Right cardiac atrium (tissue), 5 donors: ENCODE measurements at places on chromosomes 1 and 21. TPM values are rescaled to one million over a fixed set of nuclear protein-coding genes. Genes with fewer than 3 reads are reported as not detected.

HAO2 gene
- not detected for total RNA-seq

- DNase-seq = peak; percentile 75
Observed at GRCh38 chr1:247639381-247639981, 34.1 kb downstream of the OR2G3 start.

- peak; percentile 93 for DNase-seq
Observed at GRCh38 chr1:201511941-201512539, 5.1 kb upstream of the CSRP1 start.

GRCh38 chr1:31651089-31651420 lies 6.4 kb upstream of the PEF1 start:
- no peak for DNase-seq

PBX1 gene
- 81.6 TPM for total RNA-seq

MAN1C1 gene
- 15.7 TPM for total RNA-seq

DNA sequence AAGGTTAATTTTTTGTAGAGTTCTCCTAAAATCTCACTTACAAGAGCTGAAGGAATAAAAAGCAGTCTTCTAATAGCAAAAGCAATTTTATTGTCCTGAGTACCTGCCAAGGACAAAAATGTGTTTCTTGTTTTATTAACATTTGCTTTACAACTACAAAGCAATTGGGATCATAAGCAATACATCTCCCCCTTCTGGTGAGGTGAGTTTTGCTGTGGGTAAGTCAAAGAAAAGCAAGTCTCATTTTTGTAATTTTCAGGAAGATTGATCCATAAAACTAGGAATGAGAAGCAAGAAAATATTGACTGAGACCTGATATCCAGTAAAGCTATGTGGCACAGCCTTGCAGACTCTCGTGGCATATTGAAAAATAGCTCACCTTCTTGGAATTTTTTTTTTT lies 2162.7 kb downstream of the NCAM2 start:
- DNase-seq = no peak

CD2 gene
- total RNA-seq = 2.0 TPM

PIK3CD gene
- total RNA-seq = 4.5 TPM

GRCh38 chr1:37453647-37454046 lies 20.7 kb upstream of the ZC3H12A start:
- no peak for DNase-seq

DNA sequence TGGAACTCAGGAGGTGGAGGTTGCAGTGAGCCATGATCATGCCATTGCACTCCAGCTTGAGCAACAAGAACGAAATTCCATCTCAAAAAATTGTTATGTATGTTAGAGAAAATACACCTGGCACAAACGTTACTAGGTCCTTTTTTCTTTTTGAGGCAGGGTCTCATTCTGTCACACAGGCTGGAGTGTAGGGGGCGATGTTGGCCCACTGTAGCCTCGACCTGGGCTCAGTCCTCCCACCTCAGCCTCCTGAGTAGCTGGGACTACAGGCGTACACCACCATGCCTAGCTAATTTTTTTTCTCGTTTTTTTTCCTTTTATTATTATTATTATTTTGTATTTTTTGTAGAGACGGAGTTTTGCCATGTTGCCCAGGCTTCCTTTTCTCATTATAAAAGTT lies 4.4 kb downstream of the HAX1 start:
- peak; percentile 51 for DNase-seq

GRCh38 chr1:246052603-246053002 lies 454.5 kb downstream of the SMYD3 start:
- no peak for DNase-seq

FMO3 gene
- total RNA-seq = 1.4 TPM

KRTAP21-3 gene
- not detected for total RNA-seq

- DNase-seq = no peak
Observed at GRCh38 chr1:228161362-228161761, 4.2 kb upstream of the IBA57 start.

GRCh38 chr1:226608699-226609505 lies 60.3 kb downstream of the STUM start:
- DNase-seq = peak; percentile 85

- peak; percentile 82 for DNase-seq
Observed at GRCh38 chr1:41662061-41662764, 177.7 kb upstream of the EDN2 start.

DNA sequence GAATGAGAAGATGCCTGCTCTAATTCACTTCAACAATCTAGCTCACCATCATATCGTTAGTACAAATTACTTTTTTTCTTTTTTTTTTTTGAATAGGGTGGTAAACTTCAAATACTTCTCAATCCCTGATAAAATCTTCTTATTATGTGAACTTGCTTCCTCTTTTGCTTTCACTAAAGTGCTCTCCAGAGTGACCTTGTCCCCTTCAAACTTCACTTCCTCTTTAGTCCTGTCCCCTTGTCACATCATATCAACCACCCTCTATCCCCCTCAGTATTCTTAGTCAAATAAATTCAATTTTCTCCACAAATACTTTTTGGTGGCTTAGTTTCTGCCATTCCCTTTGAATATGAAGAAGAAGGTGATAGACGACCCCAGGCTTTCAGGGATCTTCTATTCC lies 124.9 kb upstream of the PLXNA2 start:
- no peak for DNase-seq

ABCA4 gene
- not detected for total RNA-seq

GRCh38 chr1:218249338-218250140 lies 35.6 kb upstream of the RRP15 start:
- no peak for DNase-seq

SIK1 gene
- total RNA-seq = 22.3 TPM

- no peak for DNase-seq
Observed at GRCh38 chr1:8025671-8026144, 401 bp downstream of the ERRFI1 start.

OR2W3 gene
- not detected for total RNA-seq

DNA sequence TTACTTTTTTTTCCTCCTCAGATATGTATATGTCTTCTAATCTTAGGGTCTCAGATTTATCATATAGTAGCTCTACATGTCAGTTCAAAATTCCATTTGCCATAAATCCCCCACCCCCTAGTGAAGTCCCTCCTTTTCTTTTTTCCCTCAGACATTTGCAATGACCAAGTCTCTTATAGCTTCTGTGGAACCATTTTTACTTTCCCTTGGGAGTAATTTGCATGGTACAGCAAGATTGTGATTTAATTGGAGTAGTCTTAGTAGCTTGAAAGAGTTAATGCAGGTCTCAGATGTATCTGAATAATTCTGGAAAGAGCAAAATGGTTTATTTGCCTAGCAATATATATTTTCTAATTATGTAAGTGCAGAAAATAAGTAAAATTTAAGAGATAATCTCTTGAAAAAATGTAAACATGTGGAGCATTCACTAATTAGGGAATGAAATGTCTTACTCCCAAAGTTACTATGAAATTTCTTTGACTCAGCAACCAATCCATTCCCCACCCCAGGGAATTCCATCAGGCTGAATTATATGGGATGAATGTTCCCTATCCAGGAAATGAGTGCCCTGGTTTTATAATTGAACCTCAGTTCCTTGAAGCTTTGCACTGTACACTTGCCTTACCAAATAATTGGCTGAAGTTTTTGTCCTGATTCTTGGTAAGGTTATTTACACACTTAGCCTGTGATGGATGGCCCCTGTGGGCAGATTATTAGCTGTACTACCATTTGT lies 267.0 kb downstream of the DNM3 start:
- no peak for DNase-seq

GRCh38 chr1:168634951-168635532 lies 58.6 kb downstream of the XCL1 start:
- DNase-seq = no peak

SORT1 gene
- total RNA-seq = 170 TPM

DNA sequence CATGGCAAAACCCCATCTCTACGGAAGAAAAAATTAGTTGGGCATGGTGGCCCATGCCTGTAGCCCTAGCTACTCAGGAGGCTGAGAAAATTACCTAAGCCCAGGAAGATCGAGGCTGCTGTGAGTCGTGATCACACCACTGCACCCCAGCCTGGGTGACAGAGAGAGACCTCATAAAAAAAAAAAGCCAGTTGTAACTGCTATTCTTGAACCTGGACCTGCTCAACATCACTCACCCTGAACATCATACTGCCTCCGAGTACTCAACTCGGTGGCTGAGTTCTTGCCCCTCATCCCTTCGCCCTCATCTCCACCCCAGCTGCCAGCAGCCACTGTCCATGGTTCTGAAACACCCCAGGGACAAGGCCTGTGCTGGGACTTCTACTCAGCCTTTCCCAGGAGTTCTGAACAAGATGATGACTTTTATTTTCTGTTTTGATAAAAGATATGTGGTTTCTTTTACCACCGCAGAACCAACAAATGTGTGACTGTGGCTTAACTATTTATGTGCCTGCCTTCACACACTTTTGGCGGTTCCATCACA lies 5.4 kb upstream of the DISP3 start:
- no peak for DNase-seq

GRCh38 chr1:152461544-152461943 lies 47.5 kb upstream of the CRNN start:
- peak; percentile 32 for DNase-seq

LCE2C gene
- not detected for total RNA-seq

MROH7 gene
- 7.5 TPM for total RNA-seq

DNA sequence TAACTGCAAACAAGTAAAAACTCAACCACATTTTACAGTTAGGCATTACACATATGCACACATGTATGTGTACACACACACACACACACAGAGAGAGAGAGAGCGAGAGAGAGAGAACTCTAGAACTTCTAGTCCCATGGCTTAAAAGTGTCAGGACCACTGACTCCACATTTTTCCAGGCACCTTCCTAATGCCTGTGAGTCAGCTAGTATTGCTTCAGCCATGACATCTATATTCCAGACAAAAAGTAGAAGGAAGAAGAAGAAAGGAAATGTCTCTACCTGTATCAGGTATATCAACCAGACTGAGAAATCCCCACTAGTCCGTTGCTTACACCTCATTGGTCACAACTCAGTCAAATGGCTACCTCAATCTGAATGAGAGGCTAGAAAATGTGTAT lies 31.9 kb upstream of the TACSTD2 start:
- no peak for DNase-seq

DNA sequence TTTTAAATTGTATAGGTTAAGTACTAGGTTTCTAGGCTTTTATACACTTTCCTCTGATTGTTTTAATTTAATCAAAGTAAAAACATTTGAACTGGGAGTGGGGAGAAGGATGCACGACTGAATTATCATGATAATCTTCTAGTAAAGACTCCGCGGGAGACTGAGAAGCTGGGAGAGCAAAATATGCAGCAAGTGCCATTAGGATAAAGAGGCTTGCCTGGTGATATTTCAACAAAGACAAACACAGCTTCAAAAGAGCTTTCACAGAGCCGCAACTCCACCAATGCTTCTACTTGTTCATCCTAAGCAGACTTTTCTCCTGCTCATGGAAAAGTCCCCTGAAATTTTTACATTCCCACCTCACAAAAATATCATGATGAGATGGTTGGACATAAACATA lies 239.0 kb upstream of the PTBP2 start:
- DNase-seq = no peak

WDR64 gene
- not detected for total RNA-seq

- DNase-seq = no peak
Observed at GRCh38 chr1:3910049-3910731, 10.1 kb upstream of the C1orf174 start.

DNA sequence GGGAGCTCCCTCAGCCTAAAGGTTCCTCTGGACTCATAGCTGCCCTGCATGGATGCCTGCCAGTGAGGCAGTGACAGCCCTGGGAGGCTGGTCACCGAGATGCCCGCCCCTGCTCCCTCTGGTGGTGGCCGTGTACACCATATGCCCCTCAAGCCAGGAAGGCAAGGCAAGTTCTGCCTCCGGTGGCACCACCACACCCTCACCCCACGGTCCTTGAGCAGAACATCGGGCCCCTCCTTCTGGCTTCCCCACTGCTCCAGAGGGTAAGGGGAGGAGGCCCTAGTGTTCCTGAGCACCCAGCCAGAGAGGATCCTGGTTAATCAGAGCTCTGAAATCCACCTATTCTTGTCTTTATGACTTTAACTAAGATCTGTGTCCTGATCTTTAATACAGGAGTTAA lies 1.5 kb upstream of the S100A14 start:
- peak; percentile 92 for DNase-seq

DNA sequence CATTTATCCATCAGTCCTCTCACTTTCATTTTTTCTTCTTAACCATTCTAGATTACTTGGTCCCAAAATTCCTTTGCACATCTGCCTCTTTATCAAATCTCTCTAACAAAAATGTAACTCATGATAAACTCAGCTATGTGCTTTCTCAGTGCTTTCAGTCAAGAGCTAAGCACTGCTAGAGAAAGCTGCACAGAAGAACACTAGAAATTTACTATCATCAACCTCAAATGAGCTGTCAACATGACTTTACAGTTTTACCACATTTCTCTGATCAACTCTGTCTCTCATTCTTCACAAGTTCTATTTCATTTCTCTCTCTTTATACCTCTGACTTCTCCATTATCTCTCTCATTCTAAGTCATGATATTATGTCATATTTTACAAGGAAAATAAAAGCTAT lies 54.2 kb upstream of the PRKACB start:
- no peak for DNase-seq
